ENCODE measurements at places on chromosomes 11 and 22.

DNA sequence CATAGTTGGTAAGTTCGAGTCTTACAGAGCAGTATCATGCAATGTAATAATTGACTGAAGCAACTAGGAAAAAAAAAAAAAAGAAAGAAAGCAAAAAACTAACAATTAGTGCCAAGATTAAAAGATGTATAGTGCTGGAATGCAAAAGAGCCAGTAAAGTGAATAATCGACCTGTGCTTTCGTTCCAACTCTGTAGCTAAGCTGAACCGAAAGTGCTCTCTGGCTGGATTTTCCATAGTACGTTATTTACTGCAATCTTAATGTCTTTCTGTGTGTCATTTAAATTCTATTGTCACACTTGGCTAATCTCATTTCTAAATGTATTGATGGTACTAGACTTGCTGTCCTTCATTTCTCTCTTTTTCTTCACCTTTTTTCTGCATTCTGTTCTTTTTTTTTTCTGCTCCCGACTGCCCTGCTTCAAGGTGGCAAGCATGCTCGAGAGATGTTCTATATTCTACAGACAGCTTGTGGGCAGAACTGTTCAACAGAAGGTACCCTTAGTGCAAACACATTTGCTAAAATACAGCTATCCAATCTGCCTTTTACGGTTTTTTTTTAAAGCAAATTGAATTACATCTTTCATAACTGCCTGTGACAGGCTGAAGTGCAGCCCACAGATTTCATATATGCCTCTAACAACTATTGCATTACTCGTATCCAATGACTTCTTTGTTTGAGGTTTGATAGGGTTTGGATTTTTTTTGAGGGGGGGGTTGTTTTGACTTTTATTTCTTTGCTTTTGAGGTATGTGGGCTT, 204.2 kb upstream of the MTNR1B start:
- DNase-seq: no peak

DNA sequence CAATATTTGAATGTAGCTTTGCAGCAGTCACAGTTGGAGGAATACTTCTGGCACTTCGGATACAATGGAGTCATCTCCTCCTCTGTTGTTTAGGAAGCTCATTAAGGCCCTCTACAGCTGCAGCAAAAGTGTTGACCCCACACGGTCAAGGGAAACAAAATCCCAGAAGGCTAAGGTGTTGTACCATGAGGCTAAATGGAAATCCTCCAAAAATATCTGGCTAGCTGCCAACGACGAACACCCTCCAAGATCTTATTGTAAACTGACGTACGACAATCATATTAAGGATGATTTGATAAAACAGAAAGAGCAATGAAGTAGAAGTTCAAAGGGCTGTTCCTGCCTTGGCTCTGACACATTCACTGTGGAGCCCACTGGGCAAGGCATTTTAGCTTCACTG, 4.0 kb downstream of the POGLUT3 start:
- DNase-seq: no peak

DNA sequence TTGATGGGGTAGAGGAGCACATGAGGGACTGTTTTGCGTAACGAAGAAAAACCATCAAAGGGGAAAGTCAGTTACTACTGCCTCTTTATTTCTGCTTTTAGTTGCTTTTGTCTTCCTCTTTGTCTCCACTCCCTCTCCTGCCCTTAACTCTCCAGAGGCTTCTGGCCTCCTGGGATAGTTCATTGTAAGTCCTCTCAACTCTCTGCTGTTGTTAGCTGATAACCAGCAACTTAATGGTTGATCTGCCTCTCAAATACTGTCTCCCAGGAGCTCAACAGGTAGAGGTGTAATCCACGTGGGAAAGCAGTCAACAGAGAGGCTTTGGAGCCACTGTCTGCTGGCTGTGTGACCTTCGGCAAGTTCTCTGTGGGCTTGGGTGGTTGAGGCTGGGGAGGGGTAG, 47.3 kb downstream of the CCDC81 start:
- DNase-seq: no peak

DNA sequence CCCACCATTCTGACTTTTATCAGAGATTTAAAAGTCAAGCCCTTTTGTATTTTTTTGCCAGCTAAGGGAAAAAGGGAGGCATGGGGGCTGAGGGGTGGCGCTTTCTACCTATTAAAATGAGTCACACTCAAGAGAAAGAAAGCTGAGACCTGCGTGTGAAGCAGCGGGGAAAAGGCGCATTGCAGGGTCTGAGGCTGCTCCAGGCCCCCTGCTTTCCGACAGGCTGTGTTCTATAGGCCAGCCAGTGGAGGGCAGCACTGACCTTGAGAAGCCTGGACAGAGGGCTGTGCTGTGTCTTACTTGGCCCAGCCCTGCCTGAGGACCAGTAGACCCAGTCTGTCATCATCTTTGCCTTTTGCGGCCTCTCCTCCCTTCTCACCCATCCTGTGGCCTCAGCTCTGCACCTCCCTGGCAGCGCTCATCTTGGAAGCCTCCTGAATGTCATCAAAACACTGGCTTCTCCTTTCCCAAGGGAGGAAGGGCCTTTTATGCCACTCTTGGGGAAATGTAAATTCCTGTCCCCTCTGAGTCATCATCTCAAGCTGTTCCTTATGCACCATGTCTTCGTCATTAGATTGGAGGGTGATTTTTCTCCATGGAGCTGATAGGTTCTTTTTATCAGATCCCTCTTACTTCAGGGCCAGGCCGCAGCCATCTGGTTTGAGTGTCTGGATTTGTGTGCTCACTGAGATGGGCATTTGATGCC, 12.6 kb upstream of the MAPK8IP1 start:
- peak; percentile 81 for DNase-seq

DNA sequence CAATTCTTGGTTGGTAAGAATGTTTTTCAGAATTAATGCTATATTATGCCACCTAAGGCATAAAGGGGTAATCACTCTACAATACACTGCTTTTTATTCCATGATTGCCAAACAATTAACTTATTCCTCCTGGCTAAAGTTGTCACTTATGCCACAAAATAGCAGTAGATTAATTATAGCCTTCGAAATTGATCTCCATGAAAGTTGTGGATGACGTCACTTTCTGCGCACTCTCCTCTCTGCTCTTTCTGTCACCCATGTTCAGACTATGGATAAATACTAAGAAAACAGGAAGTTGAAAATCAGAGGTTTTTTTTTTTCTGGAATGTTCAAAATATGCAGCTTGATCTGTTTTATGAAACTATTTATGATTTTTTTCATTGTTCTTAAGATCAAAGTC, 790.1 kb upstream of the CNTN5 start:
- no peak for DNase-seq

- DNase-seq: no peak
Observed at GRCh38 chr22:19836512-19836911, 18.2 kb downstream of the GNB1L start.

GRCh38 chr11:83835423-83835822, 549.3 kb upstream of the CCDC90B start:
- DNase-seq: no peak

- no peak for DNase-seq
Observed at GRCh38 chr11:128188346-128189004, 398.9 kb downstream of the ETS1 start.

GRCh38 chr22:46159777-46160176, 9.5 kb downstream of the PPARA start:
- no peak for DNase-seq

DNA sequence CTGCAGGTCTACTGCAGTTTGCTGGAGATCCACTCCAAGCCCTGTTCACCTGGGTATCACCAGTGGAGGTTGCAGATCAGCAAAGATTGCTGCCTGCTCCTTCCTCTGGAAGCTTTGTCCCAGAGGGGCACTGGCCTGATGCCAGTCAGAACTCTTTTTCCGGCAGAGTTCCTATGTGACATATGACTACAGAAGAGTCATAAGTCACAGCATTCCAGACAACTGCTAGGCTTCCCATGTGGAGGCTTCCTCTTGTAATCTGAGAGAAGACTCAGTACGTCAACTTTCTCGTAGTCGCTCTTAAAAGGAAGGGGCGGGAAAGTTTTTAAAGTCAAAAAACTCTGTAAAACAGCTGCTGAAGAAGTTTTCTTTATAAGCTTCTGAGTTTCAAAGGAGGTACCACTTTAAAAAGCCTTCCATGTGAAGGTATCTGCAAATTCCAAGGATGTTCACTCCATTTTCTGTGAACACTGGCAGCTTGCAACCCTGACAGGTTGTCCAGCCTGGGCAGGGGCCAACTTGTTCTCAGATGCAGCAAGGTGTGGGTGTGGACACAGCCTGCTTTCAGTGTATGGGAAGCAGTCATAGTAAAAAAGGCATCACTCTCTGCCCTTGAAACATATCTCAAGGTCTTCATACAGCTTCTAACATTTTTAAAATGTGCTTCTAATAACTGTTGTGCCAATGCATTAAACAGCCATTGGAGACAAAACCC, 97.8 kb downstream of the ME3 start:
- no peak for DNase-seq

- DNase-seq: no peak
Observed at GRCh38 chr11:112297248-112297866, 36.7 kb upstream of the PLET1 start.

DNA sequence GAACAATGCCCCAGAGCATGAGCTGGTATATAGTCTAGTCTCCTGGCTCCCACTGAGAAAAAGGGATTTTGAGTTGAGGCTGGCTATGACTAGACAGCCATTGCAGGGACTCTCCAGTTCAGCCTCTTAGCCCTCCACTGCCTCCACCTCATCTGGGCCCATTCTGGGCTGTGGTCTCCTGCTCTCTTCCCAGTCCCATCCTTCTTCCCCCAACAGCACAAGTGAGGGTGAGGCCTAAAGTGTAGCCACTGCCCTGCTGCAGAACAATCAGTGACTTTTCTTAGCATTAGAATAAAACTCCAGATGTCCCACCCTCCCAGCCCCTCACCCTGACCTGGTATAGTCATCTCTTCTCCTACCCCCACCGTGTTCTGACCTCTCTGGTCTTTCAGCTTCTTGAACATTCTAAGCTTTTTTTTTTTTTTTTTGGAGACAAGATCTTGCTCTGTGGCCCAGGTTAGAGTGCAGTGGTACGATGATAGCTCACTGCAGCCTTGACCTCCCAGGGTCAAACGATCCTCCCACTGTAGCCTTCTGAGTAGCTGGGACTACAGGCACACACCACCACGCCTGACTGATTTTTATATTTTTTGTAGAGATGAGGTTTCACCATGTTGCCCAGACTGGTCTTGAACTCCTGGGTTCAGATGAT, 4.3 kb downstream of the MED15 start:
- DNase-seq: no peak

- peak; percentile 38 for DNase-seq
Observed at GRCh38 chr22:47779474-47779873, 1017.0 kb downstream of the TBC1D22A start.

DNA sequence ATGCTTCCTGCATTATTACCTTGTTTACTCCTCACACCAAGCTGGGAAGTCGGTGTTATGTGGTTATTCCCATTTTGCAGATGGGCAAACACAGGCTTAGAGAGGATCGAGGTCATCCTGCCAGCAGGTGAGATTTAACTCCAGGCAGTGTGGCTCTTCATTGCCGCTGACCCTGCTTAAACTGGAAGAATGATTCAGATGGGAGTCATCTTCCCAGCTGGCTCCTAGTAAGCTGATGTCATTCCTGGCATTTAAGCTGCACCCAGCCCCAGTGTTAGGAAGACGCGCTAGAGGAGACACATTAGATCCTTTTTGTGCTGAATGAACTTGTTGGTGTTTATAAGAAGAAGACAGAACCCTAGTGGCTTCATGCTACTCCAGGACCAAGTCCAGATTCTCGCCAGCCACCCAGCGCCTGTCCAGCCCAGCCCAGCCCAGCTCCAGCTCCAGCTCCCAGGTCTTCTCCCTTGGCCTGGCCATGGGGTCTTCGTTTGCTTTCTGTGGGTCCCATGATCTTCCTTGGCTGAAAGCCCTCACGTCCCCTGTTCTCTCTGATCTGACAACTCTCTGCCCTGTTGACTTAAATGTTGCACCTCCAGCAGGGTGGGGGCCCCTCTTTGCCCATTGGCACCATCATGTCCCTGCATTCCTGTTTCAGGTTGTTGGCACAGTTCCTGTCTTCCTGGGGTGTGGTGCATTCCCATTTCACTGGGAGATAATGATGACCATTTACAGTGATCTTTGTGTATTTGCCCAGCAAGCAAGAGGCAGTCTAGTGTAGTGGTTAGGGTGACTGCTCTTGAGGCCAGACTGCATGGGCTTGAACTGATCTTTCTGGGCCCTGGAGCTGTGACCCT, 13.6 kb downstream of the PARVB start:
- DNase-seq: no peak

DNA sequence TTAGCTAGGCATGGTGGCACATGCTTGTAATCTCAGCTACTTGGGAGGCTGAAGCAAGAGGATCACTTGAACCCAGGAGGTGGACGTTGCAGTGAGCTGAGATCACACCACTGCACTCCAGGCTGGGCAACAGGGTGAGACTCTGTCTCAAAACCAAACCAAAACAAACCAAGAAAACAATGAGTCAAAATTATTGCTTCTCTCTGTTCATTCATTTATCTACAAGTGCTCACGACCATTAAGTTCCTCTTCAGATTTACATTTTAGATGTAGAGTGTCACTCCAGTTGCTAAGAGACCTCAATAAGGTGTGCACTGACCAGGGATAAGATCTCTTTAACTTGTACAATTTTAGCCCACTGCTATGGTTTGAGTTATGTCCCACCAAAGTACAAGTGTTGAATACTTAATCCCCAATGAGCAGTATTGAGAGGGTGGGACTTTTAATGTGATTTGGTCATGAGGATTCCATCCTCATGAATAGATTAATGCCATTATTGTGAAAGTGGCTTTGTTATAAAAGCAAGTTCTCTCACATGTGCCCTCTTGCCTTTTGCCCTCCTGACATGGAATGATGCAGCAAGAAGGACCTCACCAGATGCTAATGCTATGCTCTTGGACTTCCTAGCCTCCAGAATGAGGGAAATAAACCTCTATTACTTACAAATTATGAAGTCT, 7.8 kb downstream of the HNRNPUL2 start:
- DNase-seq: no peak

GRCh38 chr11:31325160-31325559, 44.4 kb downstream of the DCDC1 start:
- DNase-seq: no peak

Measured in ecto neural progenitor cell (in vitro differentiated cells).